DMS 273 treated with DMSO at 0.1 percent for 48 hours (cell line): ENCODE measurements at places on chromosomes 16 and 17.
A peak's percentile ranks its signal among the peaks of the same experiment; 100 is the strongest.

DNA sequence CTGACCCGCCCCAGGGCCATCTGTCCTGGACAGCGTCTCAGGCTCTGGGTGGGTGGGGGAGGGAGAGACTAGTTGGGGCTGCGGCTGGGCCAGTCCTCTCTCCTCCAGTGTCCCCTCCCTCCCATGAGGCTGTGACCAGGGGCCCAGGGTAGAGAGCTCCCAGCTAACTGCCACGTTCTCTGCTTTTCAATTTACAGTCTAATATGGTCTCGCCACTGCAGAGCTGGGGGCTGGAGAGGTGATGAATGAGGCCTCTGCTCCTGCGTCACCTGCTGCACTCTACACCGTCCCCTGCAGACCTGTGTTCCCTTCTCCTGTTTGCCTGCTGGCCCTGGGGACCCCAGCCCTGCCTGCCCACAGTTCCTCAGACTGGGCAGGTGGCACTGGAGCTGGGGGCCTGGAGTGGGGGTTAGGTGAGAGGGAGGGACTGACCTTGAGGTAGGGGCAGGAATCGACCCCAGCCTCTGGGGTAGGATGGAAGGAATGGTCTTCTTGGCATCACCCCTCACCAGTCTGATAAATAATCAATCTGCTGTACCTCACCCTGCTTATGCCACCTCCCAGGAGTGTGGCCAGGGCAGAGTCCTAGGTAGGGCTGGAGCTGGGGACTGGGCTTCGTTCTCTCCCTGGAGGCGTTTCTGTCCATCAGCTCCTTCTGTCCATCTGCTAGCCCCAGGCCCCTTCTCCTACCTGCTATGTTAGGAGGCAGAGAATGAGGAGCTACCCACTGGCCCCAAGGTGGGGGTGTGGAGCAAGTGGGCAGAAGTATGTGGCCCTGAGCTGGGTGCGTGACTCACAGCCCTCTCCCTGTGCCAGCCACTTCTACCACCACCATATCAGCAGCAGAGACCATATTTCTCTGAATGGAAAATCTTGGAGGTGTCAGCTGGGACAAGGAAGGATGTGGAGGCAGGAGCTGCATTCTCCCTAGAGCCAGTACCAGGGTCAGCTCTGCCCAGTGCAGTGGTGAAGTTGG lies 12.9 kb downstream of the SEZ6 start:
- no peak for DNase-seq

DNA sequence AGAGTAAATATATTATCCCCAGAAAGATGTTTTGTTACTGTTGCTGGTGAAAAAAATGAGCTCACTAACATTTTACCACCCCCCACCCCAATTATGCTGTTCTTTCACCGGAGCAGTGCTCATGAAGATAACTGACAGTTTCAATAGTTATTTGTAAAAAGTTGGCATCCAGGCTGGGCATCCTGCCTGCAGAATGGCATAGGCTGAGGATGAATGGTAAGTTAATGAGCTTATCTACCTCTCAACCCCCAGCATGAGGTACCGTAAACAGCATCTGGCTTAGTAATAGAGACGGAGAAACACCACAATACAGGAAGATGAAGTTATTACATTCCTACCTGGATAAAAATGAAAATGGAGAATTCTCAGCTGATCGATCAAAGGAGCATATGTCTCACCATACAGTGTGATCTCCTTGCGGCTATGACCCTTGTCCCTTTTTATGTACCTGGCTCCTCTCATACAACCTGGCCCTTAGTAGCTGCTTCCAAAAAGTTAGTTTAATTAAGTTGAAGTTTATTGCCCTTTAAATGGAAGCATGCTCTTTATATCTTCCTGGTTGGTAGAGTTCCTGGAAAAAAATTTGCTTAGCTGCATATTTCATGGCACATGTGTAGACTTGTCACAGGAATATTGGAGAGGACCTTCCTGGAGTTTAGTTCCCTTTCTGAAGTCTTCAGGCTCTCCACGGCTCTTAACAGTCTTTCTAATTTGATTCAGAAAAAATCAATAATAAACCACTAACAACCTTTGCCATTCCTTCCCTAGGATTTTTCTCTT lies 61.2 kb upstream of the MPHOSPH6 start:
- no peak for DNase-seq

GRCh38 chr17:61981323-61981722 lies 53.5 kb upstream of the INTS2 start:
- no peak for DNase-seq

DNA sequence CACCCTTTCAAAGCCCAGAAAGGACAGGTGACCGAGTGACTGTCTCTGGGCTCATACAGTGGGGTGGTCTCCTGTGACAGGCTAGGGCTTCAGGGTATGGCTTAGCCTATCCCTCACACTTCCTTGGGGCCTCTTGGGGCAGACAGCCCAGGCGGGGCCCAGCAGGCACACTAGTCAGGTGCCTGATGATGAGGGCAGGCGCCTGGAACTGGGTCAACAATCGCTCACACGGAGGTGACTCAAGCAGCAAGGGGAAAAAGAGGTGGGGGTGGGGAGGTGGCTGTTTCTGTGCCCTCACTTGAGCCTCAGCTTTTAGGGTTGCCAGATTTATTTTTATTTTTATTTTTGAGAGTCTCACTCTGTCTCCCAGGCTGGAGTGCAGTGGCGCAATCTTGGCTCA lies 6.4 kb upstream of the GRN start:
- DNase-seq, result no peak

- no peak for DNase-seq
Observed at GRCh38 chr17:45137561-45138305, 2.2 kb downstream of the ACBD4 start.

DNA sequence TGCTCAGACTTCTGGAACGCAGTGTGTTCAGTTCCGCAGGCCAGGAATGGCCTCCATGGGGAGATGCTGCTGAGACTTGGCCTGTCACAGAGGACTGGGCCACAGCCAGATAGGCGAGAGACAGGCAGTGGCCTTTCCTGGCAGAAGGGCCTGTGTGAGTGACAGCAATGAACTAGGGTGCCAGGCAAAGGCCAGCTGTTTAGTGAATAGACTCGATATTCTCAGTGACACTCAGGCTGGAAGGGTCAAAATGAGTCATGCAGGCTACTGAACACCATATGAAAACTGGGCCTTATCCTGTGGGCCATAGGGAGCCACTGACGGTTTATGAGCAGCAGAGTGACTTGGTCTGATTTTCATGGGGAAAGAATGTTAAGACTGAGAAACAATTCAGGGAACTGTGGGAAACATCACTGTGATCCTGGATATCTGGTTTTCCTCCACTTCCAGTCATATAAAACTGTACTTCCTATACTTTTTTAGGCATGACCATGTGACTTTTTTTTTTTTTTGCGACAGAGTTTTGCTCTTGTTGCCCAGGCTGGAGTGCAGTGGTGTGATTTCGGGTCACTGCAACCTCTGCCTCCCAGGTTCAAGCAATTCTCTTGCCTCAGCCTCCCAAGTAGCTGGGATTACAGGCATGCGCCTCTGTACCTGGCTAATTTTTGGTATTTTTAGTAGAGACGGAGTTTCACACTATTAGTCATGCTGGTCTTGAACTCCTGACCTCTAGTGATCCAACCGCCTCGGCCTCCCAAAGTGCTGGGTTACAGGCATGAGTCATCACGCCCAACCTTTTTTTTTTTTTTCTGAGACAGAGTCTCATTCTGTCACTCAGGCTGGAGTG lies 5.2 kb upstream of the NUBP1 start:
- no peak for DNase-seq

- DNase-seq, result peak; percentile 20
Observed at GRCh38 chr17:12256380-12256995, 235.8 kb downstream of the MAP2K4 start.

GRCh38 chr16:86045591-86045971 lies 146.6 kb downstream of the IRF8 start:
- DNase-seq, result no peak

- no peak for DNase-seq
Observed at GRCh38 chr16:64153718-64154117, 968.1 kb downstream of the CDH11 start.

DNA sequence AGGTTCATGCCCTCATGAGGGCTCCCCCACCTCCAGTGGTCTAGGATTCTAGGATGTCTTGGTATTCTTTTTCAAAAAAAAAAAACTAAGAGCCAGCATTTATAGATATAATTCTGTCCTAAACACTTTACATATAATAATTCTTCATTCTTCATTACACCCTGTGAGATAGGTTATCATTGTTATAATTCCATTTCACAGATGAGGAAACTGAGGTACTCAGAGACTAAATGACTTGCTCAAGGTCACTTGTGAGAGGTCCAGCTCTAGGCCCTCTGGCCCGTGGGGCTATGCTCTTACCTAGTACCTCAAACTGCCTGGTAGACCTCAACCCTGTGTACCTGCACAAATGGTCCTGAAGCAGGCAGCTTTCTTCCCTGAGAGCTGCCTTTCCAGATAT lies 172.2 kb downstream of the PRKCB start:
- no peak for DNase-seq

- no peak for DNase-seq
Observed at GRCh38 chr16:5069854-5070253, 1.8 kb upstream of the ALG1 start.

DNA sequence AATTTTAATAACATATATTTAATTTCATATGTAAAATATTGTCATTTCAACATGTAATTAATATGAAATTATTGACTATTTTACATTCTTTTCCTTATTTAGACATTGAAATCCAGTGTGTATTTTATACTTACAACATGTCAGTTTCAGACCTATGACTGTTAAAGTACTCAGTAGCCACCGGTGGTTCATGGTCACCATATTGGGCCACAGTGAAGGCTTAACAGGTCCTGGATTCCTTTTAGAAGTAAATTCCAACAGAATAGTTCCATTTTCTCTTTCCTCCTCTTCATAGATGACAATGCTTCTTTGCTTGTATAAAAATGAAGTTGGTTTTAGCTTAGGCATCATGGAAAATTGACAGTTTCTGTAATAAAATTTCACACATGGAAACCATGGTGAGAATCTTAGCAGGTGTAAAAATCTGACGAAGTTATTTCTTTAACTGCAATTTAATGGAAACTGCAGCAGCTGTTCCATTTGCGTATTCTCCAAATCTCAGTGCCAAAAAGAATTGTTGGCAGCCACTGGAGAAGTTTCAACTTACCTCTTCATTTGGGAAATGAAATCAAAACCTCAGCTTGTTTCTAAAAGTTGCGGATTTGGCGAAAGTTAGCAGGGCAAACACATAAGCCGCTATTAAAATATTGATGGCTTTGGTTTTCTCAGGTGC lies 231.1 kb downstream of the CDH13 start:
- DNase-seq, result no peak

GRCh38 chr17:66493283-66494019 lies 191.0 kb downstream of the PRKCA start:
- no peak for DNase-seq

- no peak for DNase-seq
Observed at GRCh38 chr17:15649861-15650421, 30.4 kb upstream of the FBXW10B start.

DNA sequence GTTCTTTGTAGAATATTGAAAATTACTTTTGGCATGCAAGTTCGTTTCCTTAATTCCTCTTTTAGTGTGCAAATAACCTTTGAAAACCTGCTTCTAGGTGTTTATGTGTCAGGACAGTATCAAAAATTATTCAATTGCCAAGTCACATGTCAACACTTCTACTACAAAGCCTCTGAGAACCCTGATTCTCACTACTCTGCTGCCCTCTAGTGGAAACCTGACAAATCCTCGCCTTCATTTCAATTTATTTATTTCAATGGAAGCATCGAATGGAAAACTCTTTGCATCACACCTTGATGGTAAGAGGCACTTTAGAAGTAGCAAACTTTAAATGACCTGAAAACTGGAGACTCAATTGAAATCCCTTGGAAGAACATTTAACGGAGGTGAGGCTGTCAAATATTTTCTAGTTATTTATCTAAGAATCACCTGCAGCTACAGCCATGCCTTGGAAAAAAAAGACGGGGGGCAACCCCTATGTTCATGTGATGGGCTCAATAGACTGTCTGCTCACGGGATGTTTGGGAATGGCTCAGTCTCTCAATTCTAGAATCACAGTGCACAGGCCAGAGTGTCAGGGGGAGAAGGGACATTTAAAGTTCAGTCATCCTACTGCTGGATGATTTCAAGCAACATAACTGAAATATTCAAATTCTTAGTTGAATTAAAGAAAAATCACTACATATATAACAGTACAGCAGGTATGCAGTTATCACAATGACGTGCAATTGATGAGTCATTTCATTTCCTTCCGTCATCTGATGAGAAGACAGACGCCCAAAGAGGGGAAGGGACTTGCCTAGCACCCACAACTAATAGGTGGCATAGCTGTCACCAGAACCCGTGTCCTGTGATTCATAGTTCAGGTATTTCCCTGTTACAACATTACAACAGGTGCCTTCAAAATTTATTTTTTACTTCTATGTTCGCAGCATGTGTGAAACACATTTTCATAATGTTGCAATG lies 563.9 kb downstream of the TOX3 start:
- peak; percentile 56 for DNase-seq

GRCh38 chr16:58485184-58485887 lies 14.6 kb upstream of the NDRG4 start:
- DNase-seq, result no peak

DNA sequence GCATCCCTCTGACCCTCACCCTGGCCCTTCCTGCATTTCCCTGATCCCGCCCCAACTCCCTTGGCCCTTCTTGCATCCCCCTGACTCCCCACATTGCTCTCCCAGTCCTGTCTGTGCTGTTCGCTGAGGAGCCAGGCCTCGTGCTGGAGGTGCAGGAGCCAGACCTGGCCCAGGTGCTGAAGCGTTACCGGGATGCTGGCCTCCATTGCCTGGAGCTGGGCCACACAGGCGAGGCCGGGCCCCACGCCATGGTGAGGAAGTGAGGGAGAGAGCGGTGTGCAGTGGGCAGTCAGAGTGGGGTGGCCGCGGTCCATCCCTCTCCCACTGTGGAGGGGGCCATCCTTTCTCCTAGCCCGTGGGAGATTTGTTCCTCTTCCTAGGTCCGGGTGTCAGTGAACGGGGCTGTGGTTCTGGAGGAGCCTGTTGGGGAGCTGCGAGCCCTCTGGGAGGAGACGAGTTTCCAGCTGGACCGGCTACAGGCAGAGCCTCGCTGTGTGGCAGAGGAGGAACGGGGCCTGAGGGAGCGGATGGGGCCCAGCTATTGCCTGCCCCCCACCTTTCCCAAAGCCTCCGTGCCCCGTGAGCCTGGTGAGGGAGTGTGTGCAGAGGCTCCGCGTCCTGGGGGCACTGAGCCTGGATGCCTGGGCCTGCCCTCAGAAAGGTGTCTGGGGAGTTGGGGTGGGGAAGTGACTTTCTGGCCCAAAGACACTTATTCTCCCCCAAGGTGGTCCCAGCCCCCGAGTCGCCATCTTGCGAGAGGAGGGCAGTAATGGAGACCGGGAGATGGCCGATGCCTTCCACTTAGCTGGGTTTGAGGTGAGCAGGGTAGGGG lies 17.8 kb downstream of the PFAS start:
- DNase-seq, result no peak
